NCI-H446 (cell line): ENCODE measurements at places on chromosomes 2 and 18.
A peak's percentile ranks its signal among the peaks of the same experiment; 100 is the strongest.

- DNase-seq: no peak
These were observed 752.6 kb upstream of the TMEFF2 start for GRCh38 chr2:192947352-192947751.

DNA sequence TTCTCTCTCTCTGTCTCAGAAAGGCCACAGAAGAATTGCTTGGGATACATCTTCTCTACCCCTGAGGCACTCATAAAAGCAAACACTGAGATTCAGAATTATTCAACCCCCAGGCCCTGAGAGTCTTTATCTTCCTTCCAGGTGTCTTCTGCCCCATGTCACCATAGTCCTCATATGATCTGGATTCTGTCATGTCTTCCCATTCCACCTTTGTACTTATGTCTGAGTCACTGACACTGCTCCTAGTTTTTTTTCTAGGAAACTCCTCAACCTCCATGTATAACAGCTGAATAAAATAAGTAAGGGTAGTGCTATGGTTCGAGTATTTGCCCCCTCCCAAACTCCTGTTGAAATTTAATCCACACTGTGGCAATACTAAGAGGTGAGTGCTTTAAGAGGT lies 11.6 kb downstream of the HIBCH start:
- no peak for DNase-seq

DNA sequence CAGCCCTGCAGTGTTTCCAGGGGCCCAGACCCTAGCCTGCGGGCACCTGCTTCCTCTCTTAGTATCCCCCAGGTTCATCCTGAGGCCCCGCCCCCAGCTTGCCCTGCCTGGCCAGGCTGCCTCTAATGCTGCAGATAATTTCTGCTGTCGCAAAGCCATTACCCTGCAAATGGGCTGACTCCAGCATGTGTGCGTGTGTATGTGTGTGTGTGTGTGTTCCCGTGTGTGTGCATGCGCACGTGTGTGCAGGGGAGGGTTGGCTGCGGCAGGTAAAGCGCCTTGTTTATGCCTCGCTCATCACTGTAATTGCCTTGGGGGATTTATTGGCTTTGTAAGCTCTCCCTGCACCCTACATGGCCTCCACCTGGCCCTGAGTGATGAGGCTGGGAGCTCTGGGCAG lies 7.6 kb upstream of the PRSS56 start:
- DNase-seq: no peak

- peak; percentile 83 for DNase-seq
These were observed 105.9 kb upstream of the NYAP2 start for GRCh38 chr2:225293638-225294037.

GRCh38 chr2:105761931-105762515 lies 17.3 kb downstream of the NCK2 start:
- DNase-seq: no peak

GRCh38 chr2:74755386-74755785 lies 78.5 kb upstream of the HK2 start:
- no peak for DNase-seq

DNA sequence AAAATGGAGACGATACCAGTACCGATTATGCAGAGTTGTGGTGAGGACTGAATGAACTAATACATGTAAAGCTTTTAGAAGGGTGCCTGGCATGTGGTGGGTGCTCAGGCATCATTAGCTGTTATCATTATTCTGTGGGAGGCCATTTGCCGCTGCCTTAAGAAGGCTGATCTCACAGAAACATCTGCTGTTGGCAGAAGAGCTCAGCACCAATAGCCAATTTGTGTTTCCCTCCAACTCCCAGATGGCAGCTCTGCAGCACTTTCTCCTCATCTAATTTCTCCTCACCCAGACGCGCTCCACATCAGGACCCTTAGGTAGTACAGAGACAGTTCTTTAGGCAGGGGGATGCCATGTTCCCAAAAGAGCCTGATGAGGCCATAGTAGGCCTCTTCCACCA lies 15.8 kb upstream of the CYP1B1 start:
- DNase-seq: peak; percentile 78

- DNase-seq: no peak
These were observed 299.0 kb downstream of the FBXO15 start for GRCh38 chr18:73848656-73849055.

- no peak for DNase-seq
These were observed 139.6 kb downstream of the TTC32 start for GRCh38 chr2:19762142-19762541.

GRCh38 chr2:181978351-181979150 lies 7.1 kb upstream of the PPP1R1C start:
- no peak for DNase-seq

GRCh38 chr2:23654756-23655155 lies 269.8 kb downstream of the KLHL29 start:
- DNase-seq: no peak

GRCh38 chr2:207481924-207482323 lies 47.8 kb upstream of the CREB1 start:
- peak; percentile 45 for DNase-seq

DNA sequence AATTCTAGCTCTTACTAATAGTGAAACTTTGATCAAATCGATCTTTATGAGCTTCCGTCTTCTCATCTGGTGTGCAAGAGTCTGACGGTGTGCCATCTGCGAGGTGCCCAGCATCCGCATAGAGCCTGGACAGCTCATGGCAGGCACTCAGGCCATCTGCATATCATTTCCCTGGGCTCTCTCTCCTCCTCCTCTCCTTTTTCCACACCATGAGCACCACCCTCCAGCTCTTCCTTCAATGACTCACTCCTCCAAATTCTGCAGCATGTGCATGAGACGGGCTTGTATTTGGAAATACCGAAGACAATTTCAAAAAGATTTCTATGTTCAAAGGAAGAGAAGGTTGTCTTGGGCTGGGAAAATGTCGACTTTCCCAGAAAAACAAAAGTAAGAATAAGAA lies 161.1 kb downstream of the CCBE1 start:
- no peak for DNase-seq

DNA sequence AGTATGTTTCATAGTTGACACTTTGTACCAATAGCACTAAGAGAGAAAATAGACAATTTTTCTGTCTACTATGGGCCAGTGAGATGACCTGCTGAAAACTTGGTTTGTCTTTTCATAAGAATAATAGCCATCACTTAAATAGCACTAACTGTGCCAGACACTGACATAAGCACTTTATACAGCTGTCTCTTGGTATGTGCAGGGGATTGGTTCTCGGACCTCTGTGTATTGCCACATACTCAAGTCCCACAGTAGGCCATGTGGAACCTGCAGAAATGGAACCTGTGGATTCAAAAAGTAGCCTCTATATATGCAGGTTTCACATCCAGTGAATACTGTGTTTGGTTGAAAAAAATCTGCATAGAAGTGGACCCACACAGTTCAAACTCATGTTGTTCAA lies 126.7 kb downstream of the XRCC5 start:
- DNase-seq: no peak

DNA sequence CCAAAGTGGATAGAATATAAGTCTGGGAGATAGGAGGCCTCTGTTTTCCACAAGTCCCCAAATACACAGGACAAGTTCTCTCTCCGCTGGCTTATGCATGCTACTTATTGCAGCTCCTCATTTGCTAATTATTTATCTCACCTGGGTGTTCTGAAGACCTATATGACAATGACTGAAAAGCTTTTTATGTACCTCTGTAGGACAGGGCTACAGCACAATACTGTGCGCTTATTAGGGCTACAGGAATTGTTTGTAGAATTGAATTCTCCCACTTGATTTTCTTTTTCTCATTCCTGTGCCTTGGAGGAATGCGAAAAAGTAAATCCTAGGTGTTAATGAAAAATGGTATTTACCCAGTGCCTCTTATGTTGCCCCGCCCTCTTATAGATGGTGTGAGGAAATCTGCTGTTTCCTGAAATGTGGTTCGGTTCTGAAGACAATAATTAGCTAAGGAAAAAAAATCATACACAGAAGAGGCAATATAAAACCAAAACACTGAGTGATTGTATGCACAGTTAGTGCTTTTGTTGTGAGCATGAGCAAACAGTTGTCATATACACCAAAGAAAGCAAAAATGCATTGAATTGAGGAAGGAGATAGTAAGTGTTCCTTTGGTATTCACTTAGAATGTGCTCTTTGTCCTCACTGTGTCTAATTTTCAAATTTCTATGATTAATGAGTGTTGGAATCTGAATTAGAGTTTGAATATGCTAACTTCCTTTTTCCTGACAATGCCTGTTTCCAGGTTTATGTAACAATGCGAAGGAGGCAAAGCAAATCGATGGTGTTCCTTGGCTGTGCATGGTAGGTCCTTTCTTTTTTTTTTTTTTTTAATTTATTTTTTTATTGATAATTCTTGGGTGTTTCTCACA lies 78.7 kb upstream of the PNPT1 start:
- DNase-seq: no peak

DNA sequence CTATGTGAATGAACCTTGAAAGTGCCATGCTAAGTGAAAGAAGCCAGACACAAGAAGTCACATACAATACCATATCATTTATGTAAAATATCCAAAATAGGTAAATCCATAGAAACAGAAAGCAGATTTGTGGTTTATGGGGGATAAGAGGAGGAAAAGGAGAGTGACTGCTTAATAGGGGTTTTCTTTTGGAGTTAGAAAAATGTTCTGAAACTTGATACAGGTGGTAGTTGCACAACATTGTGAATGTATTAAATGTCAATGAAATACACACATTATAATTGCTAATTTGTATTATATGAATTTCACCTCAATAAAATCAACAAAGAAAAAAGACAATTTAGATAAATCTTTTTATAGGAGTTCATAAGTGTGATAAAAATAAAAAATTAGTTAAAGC lies 37.1 kb downstream of the MEMO1 start:
- DNase-seq: no peak

DNA sequence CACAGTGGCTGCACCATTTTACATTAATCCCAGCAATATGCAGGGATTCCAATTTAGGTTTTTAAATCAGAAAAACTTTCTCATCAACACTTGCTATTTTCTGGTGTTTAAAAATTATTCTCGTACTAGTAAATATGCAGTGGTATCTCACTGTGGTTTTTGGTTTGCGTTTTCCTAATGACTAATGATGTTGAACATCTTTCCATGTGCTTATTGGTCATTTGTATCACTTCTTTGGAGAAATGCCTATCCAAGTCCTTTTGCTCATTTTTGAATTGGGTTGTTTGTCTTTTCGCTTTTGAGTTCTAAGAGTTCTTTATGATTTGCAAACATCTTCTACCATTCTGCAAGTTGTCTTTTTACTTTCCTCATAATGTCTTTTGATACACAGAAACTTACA lies 62.1 kb upstream of the TCF7L1 start:
- DNase-seq: no peak

DNA sequence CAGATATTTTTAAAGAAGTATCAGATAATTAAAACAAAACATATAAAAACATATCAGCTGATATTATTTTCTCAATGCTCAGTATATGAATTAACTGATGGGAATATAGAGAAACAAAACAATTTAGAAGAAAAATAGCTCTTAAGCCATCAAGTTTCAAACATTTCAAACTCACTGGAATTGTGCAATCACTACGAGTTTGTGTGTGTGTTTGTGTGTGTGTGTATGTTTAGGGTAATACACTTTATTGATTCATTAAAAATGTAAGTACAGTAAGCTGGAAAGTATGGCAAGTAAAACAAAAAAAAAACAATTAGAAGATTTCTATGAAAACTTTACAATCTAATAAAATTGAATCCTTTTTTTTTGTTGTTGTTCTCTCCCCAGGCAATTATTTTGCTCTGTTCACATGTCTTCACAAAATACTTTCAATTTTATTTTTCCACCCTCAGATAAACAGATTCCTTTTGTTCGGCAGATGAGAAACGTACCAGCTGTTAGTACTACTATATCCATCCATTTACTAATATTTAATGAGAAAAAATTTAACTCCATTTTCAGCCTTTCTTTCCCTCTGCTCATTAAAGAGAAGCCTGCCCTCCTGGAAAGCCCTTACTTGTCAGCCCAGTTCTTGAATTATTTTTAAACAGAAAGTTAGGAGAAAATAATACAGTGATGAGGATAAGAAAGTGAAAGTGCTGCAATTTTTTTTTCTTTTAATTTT lies 87.6 kb downstream of the SLC8A1 start:
- DNase-seq: no peak

GRCh38 chr2:79887747-79888374 lies 375.0 kb downstream of the CTNNA2 start:
- peak; percentile 68 for DNase-seq

GRCh38 chr2:120625865-120626560 lies 109.7 kb upstream of the GLI2 start:
- DNase-seq: no peak
